CD4-positive, alpha-beta T cell treated with Interleukin-1 beta for 1 hour (primary cell): ENCODE measurements at places on chromosomes 13 and 19.

DNA sequence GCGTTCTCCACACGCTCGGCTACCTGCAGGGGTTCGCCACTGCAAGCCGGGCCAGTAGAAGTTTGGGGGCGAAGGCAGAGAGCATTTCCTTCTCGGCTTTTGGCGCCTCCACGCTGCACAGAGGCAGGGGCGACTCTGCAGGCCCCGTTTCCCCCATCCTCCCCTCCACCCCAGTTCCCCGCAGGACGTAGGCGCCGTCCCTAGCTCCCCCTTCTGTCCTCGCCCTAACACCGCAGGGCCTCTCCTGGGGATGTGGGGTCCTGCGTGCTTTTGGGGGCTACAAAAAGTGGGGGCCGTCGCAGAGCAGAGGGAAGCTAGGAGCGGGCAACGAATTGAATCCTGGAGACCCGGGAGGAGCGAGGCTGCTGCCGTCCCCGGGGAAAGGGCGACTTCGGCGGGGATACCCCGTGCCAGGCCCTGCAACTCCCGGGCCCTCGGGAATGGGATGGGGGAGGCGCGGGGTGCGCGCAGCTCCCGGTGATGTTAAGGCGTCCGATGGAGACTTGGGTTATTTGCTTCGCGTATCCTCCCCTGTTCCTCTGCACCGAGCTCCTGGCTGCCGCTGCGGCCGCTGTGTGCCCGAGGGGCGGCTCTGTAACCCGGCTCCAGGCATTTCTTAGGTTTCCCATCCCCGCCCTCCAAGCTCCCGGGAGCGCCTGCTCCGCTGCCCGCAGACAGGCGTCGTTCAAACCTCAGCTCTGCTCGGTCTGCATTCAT is 255.9 kb upstream of the SOX21 start:
- DNase-seq = no peak

GRCh38 chr19:17468302-17469091 is 1.8 kb upstream of the SLC27A1 start:
- DNase-seq = no peak

DNA sequence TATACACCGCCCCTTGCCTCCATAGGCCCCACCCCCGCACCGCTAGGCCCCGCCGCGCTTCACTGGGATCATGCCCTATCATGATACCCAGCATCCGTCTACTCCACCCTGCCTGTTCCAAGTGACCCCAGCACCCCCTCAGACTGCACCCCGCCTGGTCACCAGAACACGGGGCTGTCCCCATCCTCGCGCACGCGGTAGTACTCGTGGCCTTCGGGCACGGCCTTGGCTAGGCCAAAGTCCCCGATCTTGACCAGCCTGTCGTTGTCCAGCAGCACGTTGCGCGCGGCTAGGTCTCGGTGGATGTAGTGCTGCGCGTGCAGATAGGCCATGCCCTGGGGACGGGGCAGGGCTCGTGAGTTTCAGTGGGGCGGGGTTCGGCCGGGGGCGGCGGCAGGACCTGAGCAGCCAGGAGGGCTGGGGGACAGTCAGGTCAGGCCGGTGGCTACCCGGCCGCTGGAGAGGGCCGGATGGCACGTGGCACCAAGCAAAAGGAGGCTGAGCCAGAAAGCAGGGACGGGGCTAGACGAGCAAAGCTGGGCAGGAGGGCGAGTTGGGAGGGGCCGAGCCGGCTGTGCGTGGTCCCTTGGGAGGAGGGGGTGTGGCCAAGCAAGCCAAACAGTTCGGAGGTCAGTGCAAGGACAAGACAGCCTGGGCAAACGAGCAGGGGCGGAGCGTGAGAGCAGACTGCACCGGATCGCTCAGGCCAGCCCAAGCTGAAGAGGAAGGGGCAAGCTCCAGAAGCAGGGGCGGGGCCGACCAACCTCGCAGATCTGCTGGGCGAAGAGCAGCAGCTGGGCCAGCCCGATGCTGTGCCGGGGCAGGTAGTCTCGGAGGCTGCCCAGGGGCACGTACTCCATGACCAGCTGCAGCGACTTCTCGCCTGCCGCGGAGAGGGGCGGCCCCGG is 13.6 kb upstream of the ICAM3 start:
- DNase-seq = no peak

GRCh38 chr13:30042891-30043630 is 192.6 kb upstream of the UBL3 start:
- DNase-seq = no peak

- DNase-seq = peak; percentile 69
Measured at GRCh38 chr19:42422901-42423461, 4.2 kb downstream of the LIPE start.

DNA sequence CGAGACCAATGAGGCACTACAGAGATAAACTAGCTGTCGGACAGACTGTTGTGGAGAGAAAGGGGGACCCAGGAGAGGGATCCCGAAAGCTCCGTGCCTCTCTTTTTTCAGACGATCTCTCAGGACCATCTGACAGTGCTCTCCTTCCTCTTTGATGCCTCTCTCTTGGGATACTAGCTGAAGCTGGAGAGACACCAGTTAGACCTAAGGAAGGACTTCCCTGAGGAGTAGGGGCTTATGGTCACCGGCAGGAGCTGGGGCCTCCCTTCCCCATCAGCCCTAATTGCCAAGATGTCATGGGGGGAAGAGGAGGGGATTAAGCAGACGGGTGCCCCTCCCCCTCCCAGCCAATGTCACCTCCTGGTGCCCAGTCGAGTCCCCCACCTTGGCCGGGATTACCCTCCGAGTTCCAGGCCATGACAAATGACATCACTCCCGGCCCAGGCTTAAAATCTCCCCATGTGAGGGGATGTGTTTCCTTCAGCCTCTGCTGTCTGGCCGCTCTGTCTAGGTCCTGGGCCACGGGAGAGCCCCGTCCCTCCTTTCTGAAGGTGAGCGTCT is at the start of gene CRX:
Gene CRX, plus strand, starts transcription at position 478 of the 561 bp plus-strand sequence. CDS start 12,507 bp downstream, outside the sequence.
- DNase-seq = no peak
